ENCODE measurements at places on chromosomes 7 and 10.
A peak's percentile ranks its signal among the peaks of the same experiment; 100 is the strongest.

DNA sequence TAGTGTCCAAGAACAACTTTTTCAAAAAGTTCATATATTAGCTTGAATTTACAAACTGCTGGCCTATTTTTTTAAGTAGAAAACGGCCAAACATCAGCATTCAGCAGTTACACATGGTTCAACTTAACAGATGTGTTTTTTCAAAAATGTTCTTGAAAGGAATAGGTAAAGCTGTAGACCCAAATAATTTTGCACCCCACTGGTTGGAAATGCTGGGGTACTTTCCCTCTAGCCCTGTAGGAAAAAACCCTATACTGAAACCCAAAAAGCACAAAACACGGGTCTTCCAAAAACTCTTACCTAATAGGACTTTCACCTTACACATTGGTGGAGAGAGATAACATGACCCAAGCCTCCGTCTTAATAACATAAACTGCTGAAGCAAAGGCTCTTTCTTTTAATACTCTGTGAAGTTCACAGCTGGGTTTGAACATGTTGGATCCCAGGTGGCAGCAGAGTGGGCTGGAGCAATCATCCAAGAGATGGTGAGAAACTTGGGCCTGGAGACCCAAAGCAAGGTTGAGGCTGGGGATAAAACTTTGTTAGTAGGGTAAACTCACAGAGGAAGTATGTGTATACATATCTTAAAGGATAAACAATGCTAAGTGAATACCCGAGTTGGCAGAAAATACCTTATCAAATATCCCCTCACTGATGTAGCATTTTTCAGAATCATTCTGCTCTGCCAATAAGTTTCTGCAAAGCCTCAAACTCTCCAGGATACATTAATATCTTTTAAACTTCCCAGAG lies 629 bp upstream of the DNAJC9 start:
- no peak for DNase-seq

DNA sequence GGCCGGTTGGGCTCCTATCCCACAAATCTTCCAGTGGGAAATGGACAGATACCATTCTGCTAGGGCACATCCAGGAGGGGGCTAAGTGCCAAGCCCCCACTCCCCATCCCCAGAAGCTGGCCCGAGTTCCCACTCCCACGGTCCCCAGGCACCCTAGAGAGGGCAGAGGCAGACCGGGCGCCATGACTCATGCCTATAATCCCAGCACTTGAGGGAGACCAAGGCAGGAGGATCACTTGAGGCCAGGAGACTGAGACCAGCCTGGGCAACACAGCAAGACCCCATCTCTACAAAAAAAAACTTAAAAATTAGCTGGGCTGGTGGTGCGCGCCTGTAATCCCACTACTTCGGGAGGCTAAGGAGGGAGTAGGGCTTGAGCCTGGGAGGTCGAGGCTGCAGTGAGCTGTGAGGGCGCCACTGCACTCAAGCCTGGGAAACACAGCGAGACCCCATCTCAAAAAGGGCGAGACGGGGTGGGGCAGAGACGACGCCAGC lies 870 bp downstream of the GNA12 start:
- DNase-seq: no peak

GRCh38 chr7:77466450-77466849 lies 50.3 kb upstream of the GSAP start:
- DNase-seq: no peak

- DNase-seq: no peak
Measured at GRCh38 chr7:129610709-129611245, 743 bp upstream of the NRF1 start.

- DNase-seq: no peak
Measured at GRCh38 chr10:87869773-87870551, 6.5 kb downstream of the PTEN start.

DNA sequence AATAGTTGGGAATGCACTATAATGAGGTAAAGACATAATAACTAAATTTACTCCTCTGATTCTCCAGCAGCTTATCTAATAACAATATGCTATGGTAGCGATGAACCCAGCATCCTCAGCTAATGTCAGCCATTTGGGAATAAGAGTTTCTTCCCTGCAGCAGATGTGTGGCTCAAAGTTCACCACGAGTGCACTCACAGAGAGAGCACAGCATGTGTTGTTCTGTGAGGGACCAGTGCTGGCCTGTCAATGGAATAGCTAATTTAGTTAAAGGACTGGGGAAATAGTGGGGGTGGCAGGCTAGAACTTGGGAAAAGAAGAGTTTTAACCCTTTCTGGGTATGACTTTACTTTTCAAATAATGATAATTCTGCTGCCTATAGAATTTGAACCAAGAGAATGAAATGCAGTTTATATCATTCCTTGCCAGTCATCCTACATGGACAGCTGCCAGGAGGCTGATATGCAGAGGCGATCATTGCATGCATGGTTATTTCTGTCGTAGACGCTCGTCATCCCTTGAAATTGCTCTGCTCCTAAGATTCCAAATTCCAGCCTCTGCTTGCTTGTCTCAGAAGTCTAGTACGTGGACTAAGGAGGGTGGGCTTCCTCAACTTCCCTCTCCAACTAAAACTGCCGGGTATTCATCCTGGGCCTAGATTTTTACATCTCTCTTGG lies 355.6 kb downstream of the RNLS start:
- DNase-seq: no peak

DNA sequence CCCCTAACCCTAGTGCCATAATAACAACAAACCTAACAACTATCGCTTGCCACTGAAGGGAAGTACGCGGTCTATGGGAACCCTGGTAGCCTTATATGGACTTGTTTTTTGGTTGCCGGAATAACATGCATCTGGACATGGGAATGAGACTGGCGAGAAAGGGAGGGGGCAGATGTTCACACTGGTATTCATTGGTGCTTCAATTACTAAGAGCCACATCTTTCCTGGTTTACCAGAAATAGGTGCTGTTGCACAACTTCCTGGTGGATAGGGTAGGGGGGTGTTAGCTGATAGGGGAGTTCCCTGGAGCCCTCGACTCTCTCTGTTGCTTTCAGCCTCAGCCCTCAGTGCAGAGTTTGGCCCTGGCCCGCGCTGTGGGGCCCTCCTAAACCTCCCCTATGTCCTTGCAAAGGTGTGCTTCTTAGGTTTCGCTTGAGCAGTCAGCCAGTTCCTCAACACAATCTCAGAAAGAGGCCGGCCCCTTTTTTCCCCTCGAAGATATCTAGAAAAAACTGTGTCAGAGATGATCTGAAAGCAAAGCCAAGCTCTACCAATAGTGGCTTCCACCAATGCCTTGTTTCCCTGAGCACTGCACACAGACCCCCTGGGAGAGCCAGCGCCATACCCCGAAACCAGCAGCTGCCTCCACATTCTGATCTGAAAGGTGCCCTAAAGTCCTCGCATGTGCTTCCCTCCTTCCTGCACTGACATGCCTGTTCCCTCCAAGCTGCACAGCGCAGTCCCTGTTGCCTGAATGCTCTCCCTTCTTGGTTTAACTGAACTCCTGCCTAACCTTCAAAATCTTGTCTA lies 13.5 kb downstream of the TBXAS1 start:
- no peak for DNase-seq

DNA sequence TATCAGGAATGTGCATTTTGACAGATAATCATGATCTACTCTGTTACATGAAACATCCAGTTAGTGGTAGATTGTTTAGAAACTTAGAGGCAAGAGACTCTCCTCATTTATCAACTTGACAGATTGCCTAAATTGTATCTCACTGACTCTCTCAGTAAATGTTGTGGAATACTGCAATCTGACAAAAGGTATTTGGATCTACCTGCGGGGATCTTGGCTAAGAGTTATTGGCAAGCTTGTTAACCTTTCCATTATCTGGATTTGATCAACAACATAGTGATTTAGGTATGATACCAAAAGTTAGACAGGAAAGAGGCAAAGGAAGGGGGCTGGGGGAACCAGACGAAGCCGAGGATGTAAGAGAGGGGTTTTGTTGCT lies 2.0 kb downstream of the VSTM2A start:
- DNase-seq: no peak

DNA sequence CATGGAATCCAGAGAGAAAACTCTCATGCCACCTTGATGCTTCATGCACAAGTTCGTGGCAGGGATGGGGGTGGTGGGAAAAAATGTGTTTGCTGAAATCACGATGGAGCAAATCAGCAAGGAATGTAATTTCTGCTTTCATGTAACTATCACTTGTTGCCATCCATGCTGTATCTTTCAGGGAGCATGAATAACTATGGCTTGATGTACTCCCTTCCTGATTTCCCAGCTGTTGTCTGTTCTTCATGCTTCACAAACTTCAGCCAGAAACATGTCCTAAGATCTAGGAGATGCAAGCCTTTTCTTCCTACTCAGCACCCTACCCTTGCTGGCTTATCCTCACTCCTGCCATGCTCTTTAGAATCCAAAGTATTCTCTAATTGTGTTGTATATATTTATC lies 64.0 kb downstream of the LRRC4 start:
- no peak for DNase-seq

DNA sequence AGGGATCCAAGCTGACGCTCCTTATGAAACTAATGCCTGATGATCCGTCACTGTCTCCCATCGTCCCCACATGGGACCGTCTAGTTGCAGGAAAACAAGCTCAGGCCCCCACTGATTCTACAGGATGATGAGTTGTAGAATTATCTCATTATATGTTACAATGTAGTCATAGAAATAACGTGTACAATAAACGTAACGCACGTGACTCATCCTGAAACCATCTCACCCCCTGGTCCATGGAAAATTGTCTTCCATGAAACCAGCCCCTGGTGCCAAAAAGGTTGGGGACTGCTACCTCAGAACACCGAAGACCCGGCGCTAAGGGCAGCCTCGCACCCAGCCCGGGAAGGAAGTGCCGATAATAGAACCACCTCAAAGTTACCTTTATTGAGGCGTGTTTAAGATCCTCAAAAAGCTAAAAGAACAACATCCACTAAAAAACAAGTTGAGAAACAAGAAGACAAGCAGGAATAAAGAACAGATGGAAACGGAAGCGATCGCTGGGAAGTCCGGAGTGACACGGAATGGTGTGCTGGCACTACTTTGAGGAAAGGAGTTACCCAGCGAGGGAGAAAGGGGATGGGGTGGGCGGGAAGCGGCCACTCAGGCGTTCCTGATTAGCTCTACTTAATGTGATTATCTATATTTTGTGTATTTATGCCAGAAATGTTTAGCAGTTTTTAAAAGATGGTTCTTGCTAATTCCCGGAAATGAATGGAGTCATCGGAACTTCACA lies 50.1 kb upstream of the PRKAR1B start:
- no peak for DNase-seq

GRCh38 chr10:124230635-124231167 lies 137.3 kb upstream of the CHST15 start:
- no peak for DNase-seq

GRCh38 chr7:148835854-148836253 lies 48.2 kb downstream of the EZH2 start:
- no peak for DNase-seq

GRCh38 chr10:112811741-112812551 lies 138.1 kb upstream of the TCF7L2 start:
- DNase-seq: peak; percentile 59

GRCh38 chr7:17094963-17095574 lies 203.4 kb upstream of the AHR start:
- no peak for DNase-seq

DNA sequence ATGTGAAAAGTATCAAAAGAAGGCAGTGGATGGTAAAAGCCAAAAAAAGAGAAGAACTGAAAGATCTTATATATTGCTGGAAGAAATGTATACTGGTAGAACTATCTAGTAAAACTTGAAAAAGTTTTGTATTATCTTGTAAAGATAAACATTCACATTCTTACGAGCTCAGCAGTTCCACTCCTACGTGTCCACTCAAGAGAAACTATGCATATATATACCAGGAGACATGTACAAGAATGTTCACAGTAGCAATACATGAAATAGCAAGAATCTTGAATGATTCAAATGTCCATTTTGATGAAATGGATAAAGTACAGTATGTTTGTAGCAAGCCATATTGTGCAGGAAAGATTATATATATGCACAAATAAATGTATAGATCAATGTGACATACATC lies 155.0 kb downstream of the RNF133 start:
- no peak for DNase-seq

DNA sequence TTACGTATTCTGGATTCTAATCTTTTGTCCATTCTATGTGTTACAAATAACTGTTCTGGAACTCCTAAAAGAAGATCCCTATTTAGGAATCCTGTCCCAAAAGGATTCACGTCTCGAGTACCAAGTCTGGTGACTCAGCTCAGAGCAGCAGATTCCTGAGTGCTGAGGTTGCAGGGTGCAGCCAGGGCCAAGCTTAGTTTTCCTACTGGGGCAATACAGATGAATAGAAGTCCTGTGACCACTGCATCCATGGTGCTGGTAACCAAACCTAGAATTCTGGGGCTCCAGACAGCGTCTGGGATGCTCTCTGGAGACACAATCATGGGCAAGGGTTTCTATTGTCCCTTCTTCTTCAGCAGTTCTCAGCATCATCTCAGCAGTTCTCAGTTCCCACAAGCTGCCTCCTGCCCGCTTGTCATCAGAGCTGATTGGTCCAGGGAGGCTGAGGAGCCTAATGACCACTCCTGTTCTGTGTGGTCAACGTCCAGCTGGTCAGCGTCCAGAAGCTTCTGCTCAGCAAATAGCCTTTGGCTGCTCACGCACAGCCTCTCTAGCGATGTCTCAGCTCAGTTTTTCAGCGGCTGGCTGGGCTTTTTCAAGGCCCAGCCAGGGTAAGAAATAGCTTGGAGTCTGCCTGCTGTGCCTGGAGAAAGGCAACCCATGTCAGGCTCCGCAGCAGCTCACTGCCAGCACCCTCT lies 50.4 kb upstream of the C7orf33 start:
- DNase-seq: no peak

DNA sequence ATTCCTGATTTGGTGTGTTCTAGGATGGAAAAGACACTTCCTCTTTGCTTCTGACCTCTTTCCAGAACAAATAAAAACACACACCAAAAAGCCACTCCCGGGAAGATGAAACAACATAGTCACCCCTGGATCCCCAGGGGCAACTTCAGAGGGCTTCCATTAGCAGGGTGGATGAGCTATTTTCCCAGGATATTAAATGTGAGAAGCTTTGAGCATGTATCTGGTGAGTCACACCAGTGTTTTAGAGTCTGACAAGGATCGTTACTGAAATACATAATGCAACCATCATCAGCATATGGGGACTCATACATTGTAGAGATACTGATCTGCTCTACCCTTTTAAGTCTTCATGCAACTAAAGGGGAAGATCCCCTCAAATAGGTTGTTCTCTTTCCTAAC lies 115.5 kb upstream of the ZNF438 start:
- no peak for DNase-seq

- DNase-seq: no peak
Measured at GRCh38 chr7:55073976-55074528, 55.2 kb downstream of the EGFR start.

- DNase-seq: no peak
Measured at GRCh38 chr10:122780391-122780790, 65.3 kb downstream of the CUZD1 start.

DNA sequence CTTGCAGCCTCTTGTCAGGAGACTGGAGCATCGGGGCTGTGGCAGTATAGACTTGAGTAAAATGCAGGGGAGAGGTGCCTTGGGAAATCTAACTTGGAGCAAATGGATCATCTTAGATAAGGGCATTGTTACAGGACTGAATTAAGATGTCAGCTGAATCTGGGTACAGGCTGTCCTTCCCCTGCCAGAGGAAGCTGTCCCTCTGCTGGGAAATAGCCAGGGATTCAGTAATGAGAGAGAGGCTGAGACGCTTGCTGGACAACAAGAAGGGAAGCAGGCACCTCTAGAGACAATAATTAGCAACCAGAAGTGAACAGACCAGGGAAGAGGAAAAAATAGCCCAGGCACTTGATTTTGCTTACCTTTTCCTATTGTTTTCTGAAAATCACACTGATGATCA lies 20.7 kb upstream of the RAPGEF5 start:
- no peak for DNase-seq
